AG20443 (cell line): ENCODE measurements at places on chromosomes 7 and 10.

GRCh38 chr7:116200963-116201362 is 9.4 kb upstream of the TES start:
- DNase-seq, result no peak

DNA sequence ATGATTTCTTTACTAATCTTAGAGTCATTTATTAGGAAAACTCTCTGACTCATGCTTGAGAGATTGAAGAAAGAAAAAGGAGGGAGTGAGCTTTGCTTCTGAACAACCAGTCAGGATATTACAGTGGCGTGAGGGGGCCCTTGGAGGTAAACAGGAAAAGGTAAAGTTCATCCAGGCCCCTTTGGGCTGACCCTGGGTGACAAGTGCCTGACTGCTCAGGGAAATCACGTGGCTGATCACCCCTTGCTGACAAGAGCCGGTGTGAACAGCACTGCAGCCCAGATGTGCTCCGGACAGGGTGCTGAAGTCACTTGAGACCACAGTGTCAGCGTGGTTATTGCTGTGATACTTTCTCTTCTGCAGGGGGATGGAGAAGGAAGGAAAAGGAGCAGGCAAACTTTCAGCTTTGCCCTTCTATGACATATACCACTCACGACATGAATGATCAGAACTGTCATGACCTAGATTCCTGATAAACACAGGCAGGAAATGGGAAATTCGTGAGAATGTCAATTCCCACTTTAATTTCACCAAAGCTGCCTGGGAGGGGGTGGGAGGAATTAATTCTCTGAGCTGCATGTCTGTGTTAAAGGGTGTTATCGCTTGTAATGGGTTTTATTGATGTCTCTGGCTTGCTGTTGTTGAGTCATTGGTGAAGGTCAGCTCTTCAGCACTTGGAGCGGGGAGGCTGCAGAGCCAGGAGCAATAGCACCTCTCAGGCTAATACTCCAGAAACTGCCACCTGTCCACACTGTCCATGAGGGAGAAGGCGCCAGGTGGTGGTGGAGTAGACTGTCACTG is 139.8 kb upstream of the AOAH start:
- no peak for DNase-seq

DNA sequence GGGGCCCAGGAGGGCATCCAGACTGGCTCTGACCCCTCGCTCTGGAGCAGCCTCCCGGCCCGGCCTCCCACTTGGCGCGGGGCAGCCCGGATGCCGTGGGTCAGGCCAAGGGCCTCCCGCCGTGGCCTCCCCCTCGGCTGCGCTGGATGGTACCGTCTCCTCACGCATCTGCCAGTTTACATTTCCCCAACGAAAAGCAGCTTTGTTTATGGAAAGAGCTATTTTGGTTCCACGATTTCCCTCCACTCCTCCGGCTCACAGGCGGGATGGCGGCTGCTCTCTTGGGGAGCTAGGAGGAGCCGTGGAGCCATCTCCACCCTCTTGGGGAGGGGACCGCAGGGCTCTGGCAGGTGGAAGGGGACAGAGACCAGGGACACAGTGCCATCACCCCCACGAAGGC is 93.2 kb upstream of the MYL10 start:
- no peak for DNase-seq

GRCh38 chr7:657565-658119 is 68.9 kb upstream of the DNAAF5 start:
- no peak for DNase-seq

- no peak for DNase-seq
These were observed 134.8 kb downstream of the CFAP58 start for GRCh38 chr10:104488439-104488832.

GRCh38 chr10:49335364-49335972 is 36.5 kb downstream of the C10orf71 start:
- DNase-seq, result no peak

GRCh38 chr10:124892905-124893304 is 49.0 kb upstream of the ZRANB1 start:
- DNase-seq, result no peak

DNA sequence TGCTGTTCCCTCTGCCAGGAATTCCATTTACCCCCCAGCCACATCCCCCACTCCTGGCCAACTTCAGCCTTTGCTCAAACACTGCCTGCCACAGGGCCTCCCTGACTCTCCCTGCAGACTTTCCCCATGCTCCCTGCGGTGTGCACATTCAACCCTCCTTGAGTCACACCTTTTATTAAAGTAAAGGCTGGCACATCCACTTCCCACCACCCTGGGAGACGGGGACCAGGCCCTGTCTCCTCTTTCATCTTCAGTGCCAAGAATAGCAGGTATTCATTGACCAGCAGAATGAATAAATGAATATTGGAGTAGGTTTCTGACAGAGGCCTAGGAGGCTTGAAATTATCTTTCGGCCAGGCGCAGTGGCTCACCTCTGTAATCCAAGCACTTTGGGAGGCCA is 91.4 kb downstream of the GRK5 start:
- no peak for DNase-seq

- DNase-seq, result no peak
These were observed 168.2 kb downstream of the CACNA2D1 start for GRCh38 chr7:82275342-82275741.

GRCh38 chr10:126288547-126289493 is 99.5 kb downstream of the ADAM12 start:
- no peak for DNase-seq

- no peak for DNase-seq
These were observed 34.0 kb upstream of the INSIG1 start for GRCh38 chr7:155263581-155264143.

DNA sequence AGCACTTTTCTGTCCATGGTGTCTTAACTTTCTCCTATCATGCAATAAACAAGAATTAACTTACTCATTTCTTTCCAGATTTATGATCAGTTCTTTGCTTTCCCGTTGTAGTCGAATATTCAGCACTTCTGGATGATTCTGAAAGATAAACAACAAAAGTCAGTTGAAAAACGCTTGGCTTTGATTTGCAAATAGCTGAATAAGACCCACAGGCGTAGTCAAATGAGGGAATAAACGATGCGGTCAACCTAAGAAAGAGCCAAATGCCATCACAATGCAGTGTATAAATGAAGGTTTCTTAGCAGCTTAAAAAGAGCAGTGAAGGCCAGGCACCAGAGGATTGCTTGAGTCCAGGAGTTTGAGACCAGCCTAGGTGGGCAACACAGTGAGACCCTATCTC is 109.4 kb downstream of the ADAM12 start:
- no peak for DNase-seq

DNA sequence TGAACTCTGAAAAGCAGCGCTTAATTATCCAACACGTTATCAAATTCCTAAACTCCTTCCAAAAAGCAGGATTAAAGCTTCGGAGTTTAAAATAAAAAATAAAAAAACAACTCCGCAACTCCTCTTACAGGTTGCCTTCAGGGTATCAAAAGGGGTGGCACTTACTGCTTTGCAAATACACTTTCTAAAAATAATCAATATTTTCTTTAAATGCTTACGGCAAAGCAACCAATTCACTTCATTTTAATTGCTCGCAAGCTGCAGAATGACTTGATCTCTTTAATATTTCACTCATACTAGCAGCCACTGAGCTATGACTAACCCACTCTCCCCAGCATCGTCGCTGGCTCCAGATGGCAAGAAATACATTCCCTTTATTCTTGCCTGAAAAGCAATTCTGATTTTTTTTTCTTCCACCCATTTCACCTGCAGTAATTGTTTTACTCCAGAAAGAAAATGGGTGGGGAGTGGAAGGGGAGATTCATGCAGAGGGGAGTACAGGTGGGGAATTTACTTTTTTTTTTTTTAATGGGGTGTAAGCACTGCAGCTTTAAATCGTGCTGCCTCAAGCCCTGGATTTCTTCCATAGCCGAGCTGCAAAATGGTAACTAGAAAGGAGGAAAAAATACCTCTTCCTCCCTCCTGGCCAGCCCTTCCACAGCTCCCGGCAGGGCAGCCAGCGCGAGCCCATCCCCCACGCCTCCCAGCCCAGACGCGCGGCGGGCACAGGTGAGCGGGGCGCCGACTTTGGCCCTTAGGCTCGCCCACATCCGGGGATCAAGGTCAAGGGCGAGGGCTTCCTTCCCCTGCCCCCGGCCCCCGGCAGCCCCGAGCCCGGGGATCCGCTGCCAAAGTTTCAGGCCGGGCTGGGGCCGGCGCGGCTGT is 54.2 kb upstream of the FHIP2A start:
- DNase-seq, result peak; percentile 79

DNA sequence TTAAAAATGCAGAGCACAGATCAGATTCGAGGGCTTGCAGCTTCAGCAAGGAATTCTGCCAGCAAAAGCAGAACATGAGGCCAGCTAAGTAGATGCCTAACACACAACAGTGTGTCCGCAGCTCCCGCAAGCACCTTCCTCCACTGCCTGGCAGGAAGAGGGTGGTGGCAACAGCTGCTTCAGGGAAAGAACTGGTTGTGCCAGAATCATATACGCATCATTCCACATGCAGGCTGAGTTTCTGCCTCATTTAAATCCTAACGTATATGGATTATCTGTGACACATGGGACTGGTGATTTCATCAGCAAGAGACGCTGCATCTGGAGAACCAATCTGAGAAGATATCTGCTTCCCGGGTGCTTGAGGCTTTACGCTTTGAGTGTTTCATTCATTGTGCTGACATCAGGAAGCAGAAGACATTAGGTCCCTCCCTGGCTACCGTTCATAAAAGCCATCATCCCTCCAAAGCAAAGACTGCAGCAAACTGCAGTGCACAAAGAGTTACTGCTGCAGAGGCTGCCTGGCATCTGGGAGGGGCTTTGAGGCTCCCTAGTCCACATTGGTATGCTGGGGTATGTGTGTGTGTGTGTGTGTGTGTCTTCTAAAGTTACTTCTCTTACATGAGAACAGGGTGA is 78.8 kb downstream of the FAM13C start:
- no peak for DNase-seq

GRCh38 chr7:84139986-84140729 is 54.4 kb downstream of the SEMA3A start:
- no peak for DNase-seq

GRCh38 chr7:112307506-112307905 is 101.0 kb downstream of the ZNF277 start:
- no peak for DNase-seq

GRCh38 chr10:69574571-69574978 is 1.4 kb upstream of the NEUROG3 start:
- no peak for DNase-seq

- no peak for DNase-seq
These were observed 120.7 kb downstream of the CXCL12 start for GRCh38 chr10:44264244-44264643.

- DNase-seq, result no peak
These were observed 102.2 kb upstream of the ELMO1 start for GRCh38 chr7:37550872-37551271.

DNA sequence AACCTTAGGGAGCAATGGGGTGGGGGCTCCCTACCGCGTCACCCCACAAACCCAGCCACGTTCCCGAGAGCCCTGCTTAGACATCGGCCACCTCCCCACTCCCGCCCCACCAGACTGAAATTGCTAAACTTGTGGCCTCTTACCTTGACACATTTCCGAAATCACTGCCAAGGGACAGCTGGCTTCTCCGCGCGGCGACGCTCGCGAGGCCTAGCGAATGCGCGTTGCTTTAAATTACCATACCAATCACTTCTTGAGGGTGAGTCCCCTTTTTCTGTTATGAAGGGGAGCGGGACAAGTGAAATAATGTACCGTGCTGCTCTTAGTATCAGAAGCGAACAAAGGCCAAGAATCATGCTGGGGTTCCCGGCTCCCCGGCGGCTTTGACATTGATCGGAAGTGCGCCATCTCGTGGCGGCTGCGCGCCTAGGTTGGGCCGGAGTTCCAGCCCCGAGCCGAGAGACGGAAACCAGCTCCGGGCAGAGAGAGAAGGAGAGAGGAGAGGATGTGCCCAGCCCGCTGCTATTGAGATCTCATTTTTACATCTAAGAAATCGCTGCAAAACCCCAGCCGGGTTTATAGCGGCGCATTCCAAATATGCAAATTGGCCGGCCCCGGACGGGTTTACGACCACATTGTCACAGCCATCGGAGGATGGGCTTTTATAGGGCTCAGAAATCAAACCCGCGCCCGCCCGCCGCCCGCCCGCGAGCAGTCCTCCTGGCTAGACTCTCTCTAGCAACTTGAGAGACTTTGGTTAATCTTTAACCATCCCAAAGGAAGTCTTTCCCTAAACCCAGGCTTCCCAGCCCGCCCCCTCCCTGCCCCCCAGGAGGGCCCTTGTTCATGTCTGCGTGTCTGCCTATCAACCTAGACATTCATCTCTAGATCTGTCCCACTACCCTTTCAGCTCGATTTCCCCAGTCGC is 5.3 kb downstream of the HOXA11 start:
- DNase-seq, result peak; percentile 88

DNA sequence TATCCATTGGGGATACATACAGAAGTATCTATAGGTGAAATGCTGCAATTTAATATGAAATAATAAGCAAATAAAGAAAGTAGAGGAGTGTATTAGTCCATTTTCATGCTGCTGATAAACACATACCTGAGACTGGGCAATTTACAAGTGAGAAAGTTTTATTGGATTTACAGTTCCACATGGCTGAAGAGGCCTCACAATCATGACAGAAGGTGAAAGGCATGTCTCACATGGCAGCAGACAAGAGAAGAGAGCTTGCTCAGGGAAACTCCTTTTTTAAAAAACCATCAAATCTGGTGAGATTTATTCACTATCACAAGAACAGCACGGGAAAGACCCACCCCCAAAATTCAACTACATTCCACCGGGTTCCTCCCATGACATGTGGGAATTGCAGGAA is 82.8 kb upstream of the TRIM24 start:
- no peak for DNase-seq

GRCh38 chr7:29892231-29892630 is 85.9 kb downstream of the WIPF3 start:
- DNase-seq, result no peak

- no peak for DNase-seq
These were observed 86.6 kb downstream of the NRBF2 start for GRCh38 chr10:63219749-63220148.

GRCh38 chr7:103762877-103763276 is 226.6 kb downstream of the RELN start:
- DNase-seq, result no peak

GRCh38 chr7:148898845-148899484 is 14.9 kb upstream of the EZH2 start:
- DNase-seq, result peak; percentile 18

- no peak for DNase-seq
These were observed 27.9 kb upstream of the CHCHD3 start for GRCh38 chr7:133109816-133110215.

- peak; percentile 76 for DNase-seq
These were observed 137.9 kb upstream of the MKI67 start for GRCh38 chr10:128263891-128264688.

- DNase-seq, result no peak
These were observed 18.2 kb downstream of the LMOD2 start for GRCh38 chr7:123673752-123674398.
